ENCODE measurements at places on chromosomes 5 and 9. TPM values are rescaled to one million over a fixed set of nuclear protein-coding genes. Genes with fewer than 3 reads are reported as not detected.

DNA sequence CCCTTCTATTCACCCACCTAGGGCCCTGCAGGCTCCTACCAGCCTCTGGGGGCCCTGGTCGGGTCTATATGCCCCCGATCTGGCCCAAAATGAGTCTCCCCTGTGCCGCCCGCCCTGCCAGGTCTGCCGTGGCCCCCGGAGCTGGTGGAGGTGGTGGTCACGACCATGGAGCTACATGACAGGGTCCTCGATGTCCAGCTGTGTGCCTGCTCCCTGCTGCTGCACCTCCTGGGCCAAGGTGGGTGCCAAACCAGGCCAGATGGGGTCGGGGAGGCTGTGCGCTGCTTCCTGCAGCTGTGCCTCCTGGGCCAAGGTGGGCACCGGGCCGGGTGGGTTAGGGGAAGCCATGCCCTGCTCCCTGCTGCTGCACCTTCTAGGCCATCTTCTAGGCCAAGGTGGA, 17.5 kb downstream of the REXO4 start:
- no peak for DNase-seq

DNA sequence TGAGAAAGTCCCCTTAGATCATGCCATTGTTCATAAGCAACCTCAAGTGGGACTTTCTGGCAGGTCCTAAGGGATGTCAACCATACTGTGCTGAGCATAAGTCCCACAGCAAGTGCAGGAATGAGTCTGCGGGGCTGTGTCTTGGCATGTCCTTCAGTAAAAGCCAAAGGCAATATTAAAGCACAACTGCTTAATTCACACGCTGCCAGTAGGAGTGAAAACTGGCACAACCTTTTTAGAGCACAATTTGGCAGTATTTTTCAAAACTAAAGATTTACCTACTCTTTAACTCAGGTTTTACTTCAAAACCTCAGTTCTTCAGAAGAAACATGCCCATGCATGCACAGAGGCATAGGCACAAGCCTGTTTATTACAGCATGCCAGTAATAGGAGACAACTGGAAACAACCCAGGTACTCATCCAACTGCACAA, 24.4 kb upstream of the SMAD5 start:
- no peak for DNase-seq

AGXT2 gene
- total RNA-seq: not detected

DNA sequence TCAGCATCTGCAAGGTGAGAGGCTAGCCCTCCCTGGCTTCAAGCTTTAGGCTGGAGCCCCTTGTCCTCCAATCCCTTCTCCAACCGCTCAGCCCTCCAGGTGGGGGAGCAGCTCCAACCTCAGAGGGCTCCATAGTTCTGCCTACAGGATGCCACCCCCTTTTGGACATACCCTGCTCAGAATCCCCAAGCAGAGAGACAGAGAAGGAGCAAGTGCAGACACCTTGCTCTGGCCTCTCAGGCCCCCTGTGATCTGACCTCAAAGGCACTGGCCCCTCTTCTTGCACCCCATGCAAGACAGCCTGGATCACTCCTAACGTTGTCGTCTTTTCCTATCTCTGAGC, 101.6 kb downstream of the C5orf15 start:
- no peak for DNase-seq

DNA sequence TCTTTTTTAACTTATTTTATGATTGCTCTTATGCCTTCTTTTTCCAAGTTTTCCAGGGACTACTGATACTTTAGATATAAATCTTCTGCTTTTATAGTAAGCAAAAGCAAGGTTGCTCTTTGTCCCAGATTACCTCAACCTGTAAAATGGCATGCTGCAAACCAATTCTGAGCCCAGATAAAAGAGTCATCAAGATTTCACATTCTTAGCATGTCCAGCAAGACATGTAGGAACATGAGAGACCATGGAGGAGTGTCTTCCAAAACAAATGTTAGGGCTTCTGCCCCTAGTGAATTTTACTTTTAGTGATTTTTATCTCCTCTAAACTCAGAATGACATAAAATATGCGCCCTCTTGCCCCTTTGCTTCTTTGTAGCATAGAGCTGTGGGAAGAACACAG, 7.0 kb upstream of the CDC20B start:
- DNase-seq: no peak

DNA sequence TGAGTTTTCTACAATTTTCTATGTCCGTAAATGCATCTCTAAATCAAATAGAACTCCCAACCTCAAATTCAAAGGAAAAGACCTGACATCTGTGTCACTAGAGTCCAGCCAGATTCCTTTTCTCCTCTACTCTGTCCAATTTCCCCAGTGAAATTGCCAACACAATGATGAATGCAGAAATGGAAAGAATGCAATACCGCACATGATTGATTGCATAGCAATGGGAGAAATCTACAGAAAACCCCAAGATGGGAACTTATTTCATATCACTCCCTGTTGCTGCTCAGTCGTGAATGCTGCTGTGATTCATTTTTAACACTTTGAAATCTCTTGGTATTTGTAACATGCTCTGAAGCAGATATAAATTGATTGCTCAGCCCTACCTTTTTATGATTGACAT, 355.1 kb upstream of the TUSC1 start:
- no peak for DNase-seq

- DNase-seq: no peak
Measured at GRCh38 chr5:132327252-132327955, 33.2 kb downstream of the SLC22A4 start.

Data from endothelial cell (in vitro differentiated cells).